CD8-positive, alpha-beta memory T cell (primary cell): ENCODE measurements at places on chromosomes 11 and 22. TPM values are rescaled to one million over a fixed set of nuclear protein-coding genes. Genes with fewer than 3 reads are reported as not detected.

Gene MPEG1
- 1.2 TPM for total RNA-seq

Gene SGSM1
- 0.31 TPM for total RNA-seq

Gene ROBO4
- total RNA-seq: not detected

Gene C11orf65
- 1.1 TPM for total RNA-seq

Gene CDC45
- total RNA-seq: 99.0 TPM

Gene CD3E
- total RNA-seq: 541 TPM

Gene DSCAML1
- 0.48 TPM for total RNA-seq

Gene A4GALT
- not detected for total RNA-seq

- no peak for DNase-seq
Measured at GRCh38 chr11:103610435-103610834, 426.0 kb upstream of the DDI1 start.

DNA sequence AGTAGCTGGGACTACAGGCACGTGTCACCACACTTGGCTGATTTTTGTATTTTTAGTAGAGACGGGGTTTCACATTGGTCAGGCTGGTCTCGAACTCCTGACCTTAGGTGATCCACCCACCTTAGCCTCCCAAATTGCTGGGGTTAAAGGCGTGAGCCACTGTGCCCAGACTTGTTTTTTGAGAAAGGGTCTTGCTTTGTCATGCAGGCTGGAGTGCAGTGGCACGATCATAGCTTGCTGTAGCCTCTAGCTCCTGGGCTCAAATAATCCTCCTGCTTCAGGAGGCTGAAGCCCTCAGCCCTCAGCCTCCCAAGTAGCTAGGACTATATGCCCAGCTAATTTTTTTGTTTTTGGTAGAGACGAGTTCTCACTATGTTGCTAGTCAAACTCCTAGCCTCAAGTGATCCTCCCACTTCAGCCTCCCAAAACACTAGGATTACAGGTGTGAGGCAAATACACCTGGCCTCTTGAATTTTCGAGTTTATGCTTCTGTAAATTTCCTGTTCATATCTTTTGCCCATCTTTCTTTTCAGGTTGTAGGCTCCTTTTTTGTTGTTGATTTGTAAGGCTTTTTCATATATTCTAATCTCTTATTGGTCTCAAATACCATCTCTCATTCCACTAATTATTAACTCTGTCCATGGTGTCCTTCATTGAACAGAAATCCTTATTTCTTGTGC is 3.4 kb upstream of the RBM4B start:
- peak; percentile 27 for DNase-seq

GRCh38 chr22:30348404-30348803 is 8.3 kb downstream of the SF3A1 start:
- DNase-seq: no peak

DNA sequence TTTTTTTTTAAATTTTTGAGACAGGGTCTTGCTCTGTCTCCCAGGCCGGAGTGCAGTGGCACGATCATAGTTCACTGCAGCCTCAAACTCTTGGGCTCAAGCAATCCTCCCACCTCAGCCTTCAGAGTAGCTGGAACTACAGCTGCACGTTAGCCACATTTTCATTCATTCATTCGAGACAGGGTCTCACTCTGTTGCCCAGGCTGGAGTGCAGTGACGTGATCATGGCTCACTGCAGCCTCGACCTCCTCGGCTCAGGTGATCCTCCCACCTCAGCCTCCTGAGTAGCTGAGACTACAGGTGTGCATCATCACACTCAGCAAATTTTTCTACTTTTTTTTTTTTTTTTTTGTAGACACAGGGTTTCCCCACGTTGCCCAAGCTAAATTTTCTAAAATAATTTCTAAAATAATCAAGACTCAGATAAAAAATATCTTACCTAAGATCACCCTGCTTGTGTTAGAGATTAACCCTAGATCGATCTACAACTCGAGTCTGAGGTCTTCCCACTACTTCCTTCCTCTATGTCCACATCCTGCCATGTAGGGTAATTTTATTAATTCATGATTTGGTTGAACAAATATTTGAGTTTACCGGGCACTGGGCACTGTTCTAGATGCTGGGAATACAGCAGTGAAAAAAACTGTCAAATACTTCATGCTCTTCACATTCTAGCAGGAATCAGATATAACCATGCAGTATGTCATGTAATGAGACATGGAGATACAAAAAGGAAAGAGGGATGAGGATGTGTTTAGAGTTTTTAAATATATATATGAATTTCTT is 15.1 kb downstream of the EIF4G2 start:
- no peak for DNase-seq

- no peak for DNase-seq
Measured at GRCh38 chr11:123069908-123070821, 8.2 kb upstream of the HSPA8 start.

DNA sequence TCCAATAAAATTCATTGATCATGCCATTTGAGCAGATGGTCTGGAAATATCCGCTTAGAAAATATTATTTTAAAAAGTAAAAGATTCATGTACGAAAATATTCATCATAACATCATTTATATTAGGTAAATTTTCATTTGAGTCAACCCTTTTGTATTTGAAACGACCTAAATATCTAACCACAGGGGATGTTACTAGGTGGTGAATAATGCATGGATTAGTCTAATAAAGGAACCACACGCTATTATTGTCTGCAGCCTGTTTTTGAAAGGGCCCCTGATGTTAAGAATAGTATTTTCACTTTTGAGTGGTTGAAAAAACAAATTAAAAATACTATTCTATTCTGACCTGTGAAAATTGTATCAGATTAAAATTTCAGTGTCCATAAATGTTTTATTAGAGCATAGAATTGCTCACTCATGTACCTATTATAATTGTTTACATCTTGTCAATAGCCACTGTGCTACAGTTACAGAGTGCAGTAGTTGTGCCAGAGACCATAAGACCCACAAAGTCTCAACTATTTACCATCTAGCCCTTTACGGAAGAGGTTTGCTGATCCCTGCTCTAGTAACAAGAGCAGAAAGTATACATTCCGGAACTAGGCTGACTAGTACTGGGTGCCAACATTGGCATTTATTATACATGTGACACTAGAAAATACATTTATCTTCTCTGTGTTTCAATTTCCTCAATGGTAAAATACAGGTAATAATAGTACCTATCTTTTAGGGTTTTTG is 176.1 kb downstream of the LRRC4C start:
- no peak for DNase-seq

- DNase-seq: no peak
Measured at GRCh38 chr11:30483056-30483455, 103.1 kb downstream of the MPPED2 start.

- no peak for DNase-seq
Measured at GRCh38 chr11:44753961-44754645, 27.3 kb downstream of the TSPAN18 start.

DNA sequence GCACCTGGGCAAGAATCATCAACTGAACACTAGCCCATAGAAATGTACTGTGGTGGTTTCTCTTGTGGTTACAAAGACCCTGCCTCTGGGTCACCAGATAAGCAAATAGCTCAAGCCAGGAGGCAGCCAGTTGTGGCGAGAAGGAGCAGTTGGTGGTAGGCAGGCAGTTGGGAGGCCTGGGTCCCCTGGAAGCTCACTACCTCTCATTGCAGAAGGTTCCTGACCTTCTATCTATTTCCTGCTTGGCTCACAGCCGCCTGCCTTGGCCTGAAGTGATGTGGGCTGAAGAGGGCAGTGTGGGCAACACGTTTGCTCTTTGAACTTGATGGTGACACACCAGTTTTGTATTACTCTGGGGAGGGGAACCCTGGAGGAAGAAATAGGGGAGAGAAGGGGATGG is 34.7 kb downstream of the NECTIN1 start:
- DNase-seq: no peak

DNA sequence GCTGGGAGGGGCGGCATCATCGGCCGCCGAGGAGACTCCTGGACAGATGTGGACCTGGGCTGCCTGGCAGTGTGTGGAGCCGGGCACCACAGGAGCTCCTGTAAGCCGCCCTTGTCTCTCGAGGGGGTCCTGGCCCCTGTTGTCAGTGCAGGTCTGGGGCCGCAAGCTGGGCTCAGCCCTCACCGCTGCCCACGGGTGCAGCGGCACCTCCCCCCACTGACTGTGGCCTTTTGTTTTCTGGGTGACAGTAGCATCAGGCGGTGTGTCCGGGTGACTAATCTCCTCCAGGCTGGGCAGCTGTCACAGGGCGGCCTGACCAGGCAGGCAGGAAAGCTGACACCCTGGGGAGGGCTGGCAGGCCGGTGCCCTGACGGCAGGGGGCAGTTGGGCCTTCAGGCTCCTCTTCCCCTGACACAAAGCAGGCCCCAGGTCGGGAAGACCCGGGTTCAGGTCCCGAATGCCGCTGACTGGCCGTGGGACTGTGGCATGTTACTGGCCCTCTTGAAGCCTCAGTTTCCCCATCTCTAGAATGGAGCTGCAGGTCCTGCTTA is 16.3 kb downstream of the DGKZ start:
- no peak for DNase-seq

DNA sequence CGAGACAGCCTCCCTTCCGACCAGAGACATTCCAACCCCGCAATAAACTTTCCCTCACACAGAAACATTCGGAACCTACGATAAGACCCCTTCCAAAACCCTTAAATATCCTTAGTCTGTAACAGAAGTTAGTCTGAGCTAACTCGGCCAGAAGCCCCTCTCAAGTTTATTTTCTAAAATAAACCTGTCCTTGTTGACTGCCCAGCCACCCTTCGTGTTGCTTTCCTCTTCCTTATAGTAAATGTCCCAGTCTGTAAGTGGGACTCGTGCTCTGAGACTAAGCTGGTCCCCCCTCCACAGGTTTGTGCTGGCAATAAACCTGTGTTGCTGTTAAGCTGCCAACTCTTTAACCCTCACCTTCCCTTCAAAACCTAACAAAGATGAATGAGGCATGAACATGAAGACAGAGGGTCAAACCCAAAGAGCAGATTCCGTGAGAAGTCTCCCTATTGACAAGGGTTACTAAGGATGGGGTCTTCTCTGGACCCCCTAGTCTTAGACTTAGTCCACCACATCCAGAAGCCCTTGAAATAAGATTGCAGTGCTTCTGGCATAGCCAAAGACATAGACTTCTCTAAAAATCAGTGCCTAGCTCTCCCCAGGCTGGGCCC is 18.2 kb downstream of the MIF start:
- DNase-seq: no peak
